Stimulated activated CD4-positive, alpha-beta T cell treated with anti-CD3 and anti-CD28 coated beads, Interleukin-2, amount 100 ng/mL, for 24 hours (primary cell): ENCODE measurements at places on chromosomes 7 and 10.

DNA sequence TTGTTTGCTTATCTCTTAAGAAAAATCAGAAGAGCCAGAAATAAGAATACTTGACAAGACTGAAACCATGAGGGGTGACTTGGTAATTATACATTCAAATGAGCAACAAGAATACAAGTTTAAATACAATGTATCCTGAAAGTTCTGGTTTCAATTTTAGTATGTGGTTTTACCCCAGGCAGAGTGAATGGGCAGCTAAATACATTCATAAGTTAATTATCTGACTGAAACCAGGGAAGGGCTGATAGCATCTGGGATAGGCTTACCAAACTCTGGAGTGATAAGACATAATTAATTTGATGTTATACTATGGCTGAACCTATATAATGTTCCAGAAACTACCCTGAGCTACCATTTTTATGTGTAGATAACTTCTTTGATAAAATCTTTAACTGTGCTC is 252.2 kb upstream of the PLXNA4 start:
- no peak for DNase-seq

- no peak for DNase-seq
Measured at GRCh38 chr10:66804962-66805361, 120.9 kb upstream of the LRRTM3 start.

DNA sequence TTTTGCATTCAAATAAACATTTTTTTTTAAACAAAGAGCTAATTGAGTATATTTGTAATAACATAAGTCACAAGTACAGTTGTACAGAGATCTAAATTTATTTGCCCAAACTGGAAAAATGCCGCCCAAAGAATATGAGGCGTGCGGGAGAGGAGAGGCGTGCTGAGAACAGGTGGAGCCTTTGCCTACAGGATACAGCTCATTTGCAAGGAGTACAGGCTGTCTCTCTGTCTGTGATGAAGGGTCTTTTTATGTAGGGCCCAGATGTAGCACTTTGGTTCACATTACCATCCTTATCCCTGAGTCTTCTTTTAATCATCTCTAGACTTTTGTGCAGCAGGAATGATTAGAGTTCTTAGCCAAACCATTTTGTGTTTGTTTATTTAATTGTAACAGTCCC is 58.2 kb downstream of the POU6F2 start:
- DNase-seq = no peak

DNA sequence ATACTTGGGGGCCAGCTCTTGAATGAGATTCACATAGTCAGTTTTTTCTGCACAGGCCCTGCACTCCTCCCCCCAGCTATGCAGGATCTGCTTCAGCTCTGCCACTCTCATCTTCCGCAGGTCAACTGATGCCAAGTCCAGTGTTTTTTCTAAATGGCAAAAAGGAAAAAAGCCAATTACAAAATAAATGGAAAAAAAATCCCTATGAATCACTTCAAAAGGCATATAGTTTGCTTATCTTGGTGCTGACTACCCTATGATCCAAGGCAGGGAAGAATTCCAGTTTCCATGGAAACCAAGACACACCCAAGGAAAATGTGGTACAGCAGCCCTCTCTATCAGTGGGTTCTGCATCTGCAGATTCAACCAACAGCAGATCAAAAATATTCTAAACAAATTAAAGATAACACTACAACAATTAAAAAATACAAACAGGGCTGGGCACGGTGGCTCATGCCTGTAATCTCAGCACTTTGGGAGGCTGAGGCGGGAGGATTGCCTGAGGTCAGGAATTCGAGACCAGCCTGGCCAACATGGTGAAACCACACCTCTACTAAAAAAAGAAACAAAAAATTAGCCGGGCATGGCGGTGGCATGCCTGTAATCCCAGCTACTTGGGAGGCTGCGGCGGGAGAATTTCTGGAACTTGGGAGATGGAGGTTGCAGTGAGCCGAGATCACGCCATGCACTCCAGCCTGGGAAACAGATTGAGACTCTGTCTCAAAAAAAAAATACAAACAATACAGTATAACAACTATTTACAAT is 17.6 kb downstream of the CDNF start:
- DNase-seq = no peak

DNA sequence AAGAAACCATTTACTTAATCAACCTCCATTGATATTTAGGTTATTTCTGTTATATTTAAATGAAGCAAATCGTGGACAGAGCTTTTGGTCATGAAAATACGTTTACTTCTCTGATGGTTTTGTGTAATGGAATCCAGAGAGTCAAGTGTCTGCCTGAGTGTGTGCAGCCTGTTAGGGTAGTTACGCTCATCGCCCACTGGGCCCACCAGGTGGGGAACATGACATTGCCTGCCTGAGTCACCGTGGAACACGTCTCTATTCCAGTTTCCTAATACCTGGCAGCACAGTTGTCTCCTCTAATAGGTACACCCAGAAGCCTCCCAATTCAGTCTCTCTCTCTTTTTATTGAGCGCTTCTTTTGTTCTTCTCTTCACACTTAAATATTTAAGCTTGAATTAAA is 91.0 kb downstream of the ADCY1 start:
- DNase-seq = no peak

GRCh38 chr7:135238112-135238744 is 4.6 kb downstream of the STRA8 start:
- no peak for DNase-seq

DNA sequence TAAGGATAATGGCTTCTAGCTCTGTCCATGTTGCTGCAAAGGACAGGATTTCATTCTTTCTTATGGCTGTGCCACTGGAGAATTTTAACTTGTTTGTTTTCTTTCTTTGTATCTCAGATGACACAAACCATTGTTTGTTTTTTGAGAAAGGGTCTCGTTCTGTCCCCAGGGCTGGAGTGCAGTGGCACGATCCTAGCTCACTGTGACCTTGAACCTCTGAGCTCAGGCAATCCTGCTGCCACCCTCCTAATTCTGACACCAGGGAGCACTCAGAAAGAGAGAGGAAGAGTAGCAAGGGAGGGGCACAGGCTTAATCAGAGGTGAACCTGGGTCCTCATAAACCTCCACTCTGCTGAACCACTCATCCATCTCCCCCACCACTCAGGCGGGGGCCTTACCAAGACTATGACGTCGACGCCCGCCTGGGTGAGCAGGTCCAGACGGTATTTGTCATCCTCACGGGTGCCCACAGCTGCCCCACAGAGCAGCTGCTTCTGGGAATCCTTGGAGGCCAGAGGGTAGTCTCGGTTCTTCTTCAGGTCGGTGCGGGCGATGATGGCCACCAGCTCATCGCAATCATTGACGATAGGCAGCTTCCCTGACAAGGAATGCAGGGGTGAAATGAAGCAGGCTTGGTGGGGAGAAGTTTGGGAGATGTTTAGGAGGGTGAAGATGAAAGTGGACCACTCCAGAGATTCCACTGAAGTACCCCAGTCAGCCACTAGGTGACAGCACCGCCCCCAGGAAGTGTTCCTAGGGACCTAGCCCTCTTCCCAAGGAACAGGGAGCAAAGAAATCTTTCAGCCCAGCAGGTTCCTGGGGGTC is 11.6 kb downstream of the IMPDH1 start:
- DNase-seq = peak; percentile 59

GRCh38 chr7:76333511-76334101 is 25.2 kb downstream of the YWHAG start:
- DNase-seq = no peak

GRCh38 chr10:77943121-77943901 is 16.8 kb upstream of the DLG5 start:
- no peak for DNase-seq

DNA sequence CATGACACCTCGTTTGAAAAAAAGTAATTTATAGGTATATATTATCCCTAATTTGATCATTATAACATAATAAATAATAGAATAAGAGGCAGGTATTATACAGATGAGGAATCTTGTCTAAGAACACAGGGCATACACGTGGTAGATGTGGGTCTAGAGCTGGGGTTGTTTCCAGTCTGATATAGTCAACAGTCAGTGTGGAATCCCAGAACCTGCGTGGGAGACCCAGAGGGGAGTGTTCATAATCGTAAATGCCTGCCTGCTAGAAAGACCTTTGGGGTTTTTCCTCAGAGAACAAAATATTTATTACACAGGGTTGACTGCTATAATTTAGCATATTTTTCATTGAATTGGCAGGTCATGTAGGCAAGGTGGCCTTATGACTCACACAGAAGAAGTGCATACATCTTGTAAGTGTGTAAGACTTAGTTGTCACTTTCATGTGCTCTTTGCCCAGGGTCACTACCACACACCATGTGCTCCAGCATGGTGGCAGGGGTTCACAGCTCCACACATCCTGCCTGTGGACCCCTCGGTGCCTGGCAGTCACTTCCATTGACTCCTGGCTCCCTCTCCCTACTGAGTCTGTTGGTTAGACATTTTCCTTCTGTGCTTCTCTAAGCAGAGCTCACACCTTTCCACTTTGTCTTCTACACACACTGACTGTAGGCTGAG is 94.9 kb upstream of the IKZF1 start:
- DNase-seq = peak; percentile 67

- DNase-seq = no peak
Measured at GRCh38 chr7:28766359-28766758, 191.8 kb downstream of the TRIL start.

GRCh38 chr7:48718731-48719378 is 205.5 kb upstream of the CDC14C start:
- DNase-seq = no peak

DNA sequence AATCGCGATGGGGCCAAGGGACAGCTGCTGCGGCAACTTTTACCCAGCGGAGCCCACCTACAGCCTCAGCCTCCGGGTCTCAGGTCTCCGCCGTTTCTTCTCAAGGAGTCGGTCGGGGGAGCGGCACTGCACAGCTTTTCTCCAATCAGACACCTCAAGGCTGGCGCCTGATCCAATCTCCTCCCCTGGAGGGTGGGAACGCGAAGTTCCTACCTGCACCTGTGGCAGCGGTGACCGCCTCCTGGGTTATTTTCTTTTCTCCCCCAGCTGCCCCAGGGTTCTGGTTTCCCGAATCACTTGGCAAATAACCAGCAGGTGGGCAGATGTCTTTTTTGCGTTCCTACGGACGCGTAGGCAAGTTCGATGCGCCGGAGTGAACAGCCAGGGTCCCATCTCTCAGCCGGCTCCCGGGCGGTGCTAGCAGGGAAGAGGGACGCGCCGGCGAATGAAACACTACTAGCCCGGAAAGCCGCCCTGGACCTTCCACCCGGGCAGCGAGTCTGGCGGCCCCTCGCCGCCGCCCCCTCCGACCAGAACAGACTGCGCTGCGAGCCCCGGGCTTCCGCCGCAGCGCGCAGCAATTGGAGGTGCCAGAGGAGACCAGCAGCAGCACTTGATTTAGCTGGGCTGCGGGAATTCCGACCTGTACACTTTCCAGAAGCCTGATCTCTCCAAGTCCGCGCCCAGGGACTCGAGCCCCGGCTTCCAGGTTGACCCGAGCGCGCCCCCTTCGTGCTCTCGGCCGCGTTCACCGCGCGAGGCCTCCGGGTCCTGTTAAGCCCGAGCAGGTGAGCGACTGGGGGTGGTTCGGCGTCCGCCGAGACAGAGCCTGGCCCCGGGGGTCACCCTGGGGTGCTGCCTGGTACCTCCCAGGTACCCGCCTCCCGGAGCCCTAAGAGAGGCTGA is at the start of gene PRR15:
Gene PRR15, plus strand, starts transcription at position 246 of the 906 bp plus-strand sequence. CDS start 2,495 bp downstream, outside the sequence.
- DNase-seq = no peak

DNA sequence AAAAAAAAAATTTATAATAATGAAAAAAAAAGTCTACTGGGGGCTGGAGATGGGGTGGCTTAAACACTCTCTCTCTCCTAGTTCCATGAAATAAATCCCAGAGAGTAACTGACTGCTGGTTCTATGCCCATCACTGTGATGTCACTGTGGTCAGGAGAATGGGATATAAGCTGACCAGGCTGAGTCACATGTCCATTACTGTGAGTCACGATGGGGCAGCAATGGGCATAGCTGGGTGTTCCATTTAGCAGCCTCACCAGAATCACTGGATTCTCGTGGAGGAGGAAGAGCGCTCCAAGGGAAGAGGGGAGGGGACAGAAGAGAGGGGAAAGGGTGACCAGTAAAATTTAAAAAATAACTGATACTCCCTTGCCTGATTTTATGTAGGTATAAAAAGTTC is 37.1 kb downstream of the MASTL start:
- no peak for DNase-seq

GRCh38 chr7:77269360-77270093 is 69.9 kb upstream of the FGL2 start:
- no peak for DNase-seq

DNA sequence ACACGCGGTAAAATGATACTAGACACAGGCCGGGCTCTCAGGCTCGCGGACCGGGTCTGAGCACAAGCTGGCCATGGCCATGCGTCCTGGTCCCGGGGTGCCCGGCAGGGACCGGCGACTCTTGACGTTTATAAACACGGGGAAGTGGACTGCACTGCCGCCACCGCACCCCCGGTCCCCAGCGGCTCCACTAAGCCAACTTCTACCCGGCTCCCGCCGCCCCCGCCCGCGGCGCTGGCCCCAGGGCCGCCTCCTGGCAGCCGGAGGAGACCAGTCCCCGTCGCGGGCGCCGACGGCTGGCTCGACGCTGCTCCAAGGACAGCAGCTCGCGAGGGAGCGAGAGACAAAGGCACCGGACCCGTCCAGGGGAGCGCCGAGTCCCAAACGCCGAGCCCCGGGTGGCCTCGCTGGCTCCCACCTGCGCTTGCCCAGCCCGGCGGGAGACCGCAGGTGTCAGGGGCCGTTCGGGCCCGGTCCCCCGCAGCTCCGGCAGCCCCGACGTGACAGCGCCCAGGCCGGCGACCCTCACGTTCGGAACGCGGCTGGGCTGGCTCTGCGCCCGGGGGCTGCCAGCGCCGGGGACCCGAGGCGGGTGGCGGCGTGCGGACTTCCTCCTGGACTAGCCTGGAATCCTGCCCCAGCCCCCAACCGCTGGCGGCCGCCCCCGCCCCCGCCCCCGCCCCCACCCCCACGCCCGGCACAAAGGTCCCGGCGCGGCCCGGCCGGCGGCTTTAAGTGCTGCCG is 517 bp downstream of the ITGB1 start:
- DNase-seq = peak; percentile 53

DNA sequence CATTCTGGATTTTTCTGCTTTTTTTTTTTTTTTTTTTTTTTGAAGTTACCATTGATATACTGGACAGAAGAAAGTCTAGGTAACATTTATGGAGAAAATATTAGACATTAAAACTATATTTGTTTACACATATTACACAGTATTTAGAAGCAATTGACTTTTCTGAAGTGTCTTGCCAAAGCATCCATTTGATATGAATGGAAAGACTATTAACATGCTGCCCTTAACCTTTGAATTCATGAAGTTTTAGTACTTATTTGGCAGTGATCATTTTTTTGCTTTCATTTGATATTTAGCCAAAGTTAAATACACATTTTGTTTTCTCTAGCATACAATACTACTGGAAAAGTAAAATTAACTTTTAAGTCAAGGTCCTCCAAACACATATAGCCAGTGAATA is 210.0 kb downstream of the SEMA3A start:
- no peak for DNase-seq

- DNase-seq = no peak
Measured at GRCh38 chr10:126909147-126909546, 3.9 kb downstream of the DOCK1 start.

DNA sequence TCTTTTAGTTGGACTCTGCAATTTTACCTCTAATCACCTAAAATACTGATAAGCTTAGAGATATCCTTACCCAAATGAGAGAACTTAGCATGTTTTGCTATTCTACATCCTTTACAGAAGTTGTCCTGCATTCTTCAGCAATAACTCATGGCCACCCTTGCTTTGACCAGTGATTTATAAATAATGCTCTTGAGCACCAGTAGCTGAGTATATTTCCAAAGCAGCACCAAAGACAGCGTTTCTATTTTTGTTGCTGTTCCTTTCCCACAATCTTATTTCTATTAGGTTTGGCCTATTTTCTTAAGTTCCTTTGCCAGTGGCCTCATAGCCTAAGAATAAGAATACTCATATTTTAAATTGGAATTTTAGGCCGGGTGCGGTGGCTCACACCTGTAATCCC is 15.0 kb downstream of the ARPC1A start:
- DNase-seq = no peak

GRCh38 chr10:97737770-97738265 is 890 bp downstream of the ZFYVE27 start:
- no peak for DNase-seq
